Stimulated activated CD8-positive, alpha-beta memory T cell treated with anti-CD3 and anti-CD28 coated beads, Interleukin-2, amount 100 ng/mL, for 1 hour (primary cell): ENCODE measurements at places on chromosomes 3 and 15.

- no peak for DNase-seq
These were observed 102.1 kb upstream of the CMC1 start for GRCh38 chr3:28139288-28139687.

GRCh38 chr3:15844889-15845288, 47.1 kb upstream of the ANKRD28 start:
- DNase-seq: no peak

- no peak for DNase-seq
These were observed 236.4 kb downstream of the CDIN1 start for GRCh38 chr15:36815786-36816185.

DNA sequence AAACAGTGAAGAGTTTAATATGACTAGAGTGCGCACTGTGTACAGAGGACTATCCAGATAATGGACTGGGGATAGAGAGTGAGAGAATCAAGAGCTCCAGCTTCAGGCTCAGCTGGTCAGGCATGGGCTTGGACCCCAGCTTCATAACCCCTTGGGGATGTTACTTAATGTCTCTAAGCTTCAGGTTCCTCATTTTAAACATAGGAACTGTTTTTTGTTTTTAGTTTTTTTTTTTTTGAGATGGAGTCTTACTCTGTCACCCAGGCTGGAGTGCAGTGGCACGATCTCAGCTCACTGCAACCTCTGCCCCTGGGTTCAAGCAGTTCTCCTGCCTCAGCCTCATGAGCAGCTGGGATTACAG, 9.9 kb upstream of the BRPF1 start:
- no peak for DNase-seq

DNA sequence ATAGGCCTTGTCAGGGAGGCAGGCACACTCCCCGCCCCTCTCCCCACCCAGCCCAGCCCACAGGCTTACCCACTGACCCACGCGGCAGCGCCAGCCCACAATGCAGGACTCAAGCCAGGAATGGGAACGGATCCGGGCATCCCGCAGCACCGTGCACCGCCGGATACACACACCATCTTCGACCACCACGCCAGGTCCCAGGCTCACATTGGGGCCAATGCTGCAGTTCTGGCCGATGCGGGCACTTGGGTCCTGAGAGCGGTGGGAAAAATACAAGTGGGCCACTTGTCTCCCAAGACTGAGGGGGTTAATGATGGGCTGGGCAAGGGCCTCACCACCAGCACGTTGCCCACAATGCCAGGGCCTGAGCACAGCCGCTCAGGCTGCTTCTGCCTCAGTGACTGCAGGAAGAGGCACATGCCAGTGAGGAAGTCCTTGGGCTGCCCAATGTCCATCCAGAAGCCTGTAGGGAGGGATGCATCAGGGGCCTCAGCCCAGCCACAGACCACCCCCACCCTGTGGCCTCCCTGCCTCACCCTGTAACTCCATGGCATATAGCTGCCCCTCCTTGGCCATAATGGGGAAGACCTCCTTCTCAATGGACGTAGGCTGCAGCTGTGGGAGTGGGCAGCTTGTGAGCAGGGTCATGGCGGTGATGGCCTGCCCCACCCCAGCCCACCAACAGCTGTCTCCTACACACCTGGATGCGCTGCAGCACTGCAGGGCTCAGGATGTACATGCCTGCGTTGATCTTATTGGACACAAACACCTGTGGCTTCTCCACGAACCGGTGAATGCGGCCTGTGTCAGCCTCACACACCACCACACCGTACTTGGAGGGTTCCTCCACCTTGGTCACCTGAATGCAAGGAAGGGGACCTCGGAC, 1.6 kb downstream of the GMPPB start:
- no peak for DNase-seq

DNA sequence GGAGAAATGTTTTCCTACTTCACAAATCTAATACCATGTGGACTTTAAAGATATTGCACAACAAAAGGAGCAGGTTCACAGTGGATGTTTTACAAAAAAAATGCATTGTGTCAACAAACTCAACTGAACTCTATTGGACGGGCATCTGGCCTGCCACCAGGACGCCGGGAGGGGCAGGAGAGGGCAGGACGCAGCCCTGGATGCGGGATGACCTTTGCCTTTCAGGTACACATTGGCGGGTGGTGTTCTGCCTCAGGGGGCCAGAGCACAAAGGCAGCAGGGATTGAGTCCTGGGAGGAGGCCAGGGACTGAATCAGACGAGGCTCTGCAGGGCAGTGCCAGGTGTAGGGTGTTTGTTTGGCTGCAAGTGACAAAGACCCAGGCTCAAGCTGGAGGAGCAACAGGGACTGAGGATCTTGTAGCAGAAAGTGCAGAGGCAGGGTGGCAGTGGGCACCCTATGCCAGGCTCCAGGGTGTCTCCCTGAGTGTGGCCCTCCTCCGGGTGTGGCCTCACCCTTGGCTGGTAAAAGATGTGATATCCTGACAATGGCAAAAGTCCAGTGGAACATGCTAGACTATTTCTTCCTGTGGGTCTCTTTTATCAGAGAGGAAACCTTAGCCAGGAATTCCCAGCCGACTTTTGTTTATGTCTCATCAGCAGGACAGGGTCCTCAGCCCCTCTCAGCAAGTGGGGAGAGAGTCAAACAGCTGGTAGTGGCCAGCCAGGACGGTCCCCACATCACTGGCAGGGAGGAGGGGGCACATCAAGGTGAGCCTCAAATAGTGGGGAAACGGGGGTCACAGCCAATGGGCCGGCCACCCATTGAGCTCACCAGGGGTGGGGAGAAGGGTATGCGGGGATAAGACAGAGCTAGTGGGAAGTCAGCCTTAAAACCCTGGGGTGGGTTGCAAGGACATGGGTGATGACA, 29.7 kb upstream of the KLF13 start:
- no peak for DNase-seq

DNA sequence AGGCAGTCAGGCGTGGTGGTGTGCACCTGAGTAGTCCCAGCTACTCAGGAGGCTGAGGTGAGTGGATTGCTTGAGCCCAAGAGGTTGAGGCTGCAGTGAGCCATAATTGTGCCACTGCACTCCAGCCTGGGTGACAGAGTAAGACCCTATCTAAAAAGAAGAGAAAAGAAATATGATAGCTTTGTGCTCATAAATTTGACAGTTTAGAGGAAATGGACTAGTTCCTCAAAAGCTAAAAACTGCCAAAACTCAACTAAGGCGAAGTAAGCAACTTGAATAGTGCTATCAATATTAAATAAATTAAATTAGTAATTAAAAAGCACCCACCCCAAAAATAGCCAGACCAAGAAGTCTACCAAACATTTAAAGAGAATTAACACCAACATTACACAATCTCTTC, 24.5 kb upstream of the SLC15A2 start:
- no peak for DNase-seq

DNA sequence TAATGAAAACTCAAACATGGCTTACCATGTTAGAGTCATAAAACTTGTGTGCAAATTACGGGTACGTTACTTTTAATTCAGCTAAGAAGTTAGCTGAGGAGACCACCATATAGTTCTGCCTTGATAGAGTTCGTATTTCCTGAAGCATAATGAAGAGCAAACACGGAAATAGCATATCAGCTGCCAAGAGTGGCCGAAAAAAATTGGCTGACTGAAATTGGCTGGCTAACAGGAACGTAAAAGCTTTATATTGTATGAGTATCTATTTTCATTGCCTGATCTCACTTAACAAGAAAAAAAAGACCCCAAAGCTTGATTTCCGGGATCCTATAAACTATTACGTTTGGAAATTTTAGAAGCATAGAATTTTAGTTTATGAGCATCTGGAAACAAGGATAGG, 1222.9 kb downstream of the ZPLD1 start:
- DNase-seq: no peak
